ENCODE measurements at places on chromosomes 13 and 19. TPM values are rescaled to one million over a fixed set of nuclear protein-coding genes. Genes with fewer than 3 reads are reported as not detected.

Gene FBN3
- total RNA-seq = under 0.01 TPM

Gene VPS36
- 11.1 TPM for total RNA-seq

GRCh38 chr13:28792992-28793391 is 27.1 kb upstream of the MTUS2 start:
- no peaks in the 10 kb centered on the region for H3K36me3 ChIP-seq
- H3K27ac ChIP-seq = no peak overlapping the region
- H3K4me1 ChIP-seq = peaks cover 4% of the 10 kb centered on the region
- no peak for DNase-seq
- peaks cover 54% of the 10 kb centered on the region for H3K27me3 ChIP-seq
- H3K4me3 ChIP-seq = no peak overlapping the region

DNA sequence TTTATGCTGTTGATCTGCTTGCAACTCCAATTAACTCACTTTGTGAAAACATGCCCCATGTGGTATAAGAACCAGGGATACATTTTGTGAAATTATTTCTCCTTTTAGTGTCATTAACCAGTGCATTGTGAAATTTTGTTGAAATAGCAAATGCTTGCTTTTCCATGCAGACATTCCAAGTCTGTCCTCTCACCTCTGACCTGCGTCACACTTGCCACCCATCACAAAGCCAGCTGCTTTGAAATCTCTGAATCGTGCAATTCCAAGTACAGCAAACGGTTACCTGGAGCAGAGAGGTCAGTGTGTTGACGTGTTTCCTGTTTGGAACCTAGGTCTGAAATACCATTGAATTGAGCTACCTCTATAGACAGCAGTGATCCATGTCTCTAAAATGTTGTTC is 4.9 kb upstream of the SLC25A15 start:
- no peak for DNase-seq
- H3K27ac ChIP-seq = no peak overlapping the region
- no peaks in the 10 kb centered on the region for H3K36me3 ChIP-seq
- no peaks in the 10 kb centered on the region for H3K27me3 ChIP-seq
- H3K4me1 ChIP-seq = no peaks in the 10 kb centered on the region

DNA sequence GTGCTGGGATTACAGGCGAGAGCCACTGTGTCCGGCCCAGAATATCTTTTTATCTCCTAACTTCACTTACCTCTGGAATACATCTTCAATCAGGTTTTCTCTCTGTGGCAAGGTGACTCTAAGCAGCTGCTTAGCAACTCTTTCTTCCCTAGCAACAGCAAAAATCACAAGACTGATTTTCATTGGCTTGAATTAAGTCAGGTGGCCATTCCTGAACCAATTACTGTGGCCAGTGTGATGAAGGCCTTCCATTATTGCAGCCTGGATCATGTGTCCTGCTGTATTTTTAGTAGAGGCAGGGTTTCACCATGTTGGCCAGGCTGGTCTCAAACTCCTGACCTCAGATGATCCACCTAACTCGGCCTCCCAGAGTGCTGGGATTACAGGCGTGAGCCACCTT is 9.0 kb upstream of the LTBP4 start:
- H3K4me3 ChIP-seq = no peak overlapping the region
- H3K4me1 ChIP-seq = peaks cover 4% of the 10 kb centered on the region
- no peaks in the 10 kb centered on the region for H3K36me3 ChIP-seq
- peak; percentile 64 for DNase-seq

DNA sequence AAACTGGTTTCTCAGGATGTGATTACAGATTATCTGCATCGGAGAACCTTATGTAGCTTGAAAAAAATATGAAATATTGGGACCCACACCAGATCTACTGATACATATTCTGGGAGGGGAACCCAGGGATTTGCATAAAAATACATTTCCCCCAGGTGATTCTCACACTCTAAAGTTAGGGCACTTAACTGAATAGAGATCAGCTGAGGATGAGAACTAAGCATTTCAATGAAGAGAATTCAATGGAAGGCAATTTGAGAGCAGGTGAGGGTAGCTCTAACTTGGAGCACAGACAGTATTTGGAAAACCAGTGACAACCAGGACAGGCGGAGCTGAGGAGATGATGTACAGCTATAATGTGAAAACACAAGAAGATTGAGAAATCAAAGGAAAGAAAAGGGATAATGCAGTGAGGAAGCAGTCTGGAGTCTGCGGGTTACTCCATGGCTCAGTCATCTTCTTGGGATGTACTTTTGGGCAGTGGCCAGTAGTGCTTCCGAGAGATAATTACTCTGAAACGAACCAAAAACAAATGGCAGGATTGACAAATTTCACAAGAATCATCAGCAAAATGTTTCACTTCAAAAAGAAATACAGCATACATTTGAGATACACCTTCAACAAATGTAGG is 6.1 kb upstream of the OXGR1 start:
- H3K36me3 ChIP-seq = no peaks in the 10 kb centered on the region
- no peak for DNase-seq
- no peak overlapping the region for H3K4me3 ChIP-seq
- no peak overlapping the region for H3K27ac ChIP-seq

DNA sequence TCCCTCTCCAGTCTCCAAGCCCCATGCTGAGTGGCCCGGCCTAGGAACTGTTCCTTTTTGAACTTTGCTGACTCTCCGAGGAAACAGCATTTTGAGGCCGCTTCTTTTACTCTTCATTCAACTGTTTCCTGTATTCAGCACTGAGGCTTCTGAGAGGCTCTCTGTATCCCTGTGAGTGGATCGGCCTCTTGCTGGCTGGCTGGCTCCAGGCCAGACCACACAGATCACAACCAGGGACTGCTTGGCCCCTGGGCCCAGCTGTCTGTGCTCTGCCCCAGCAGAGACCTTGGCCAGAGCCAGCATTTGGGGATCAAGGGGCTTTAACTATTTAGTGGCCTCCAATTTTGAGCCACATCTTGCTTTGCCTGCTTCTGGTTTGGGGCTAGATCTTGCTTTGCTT is 75.6 kb upstream of the KL start:
- H3K4me1 ChIP-seq = no peaks in the 10 kb centered on the region
- DNase-seq = no peak
- H3K4me3 ChIP-seq = no peak overlapping the region
- H3K27me3 ChIP-seq = no peaks in the 10 kb centered on the region
- H3K27ac ChIP-seq = no peak overlapping the region

DNA sequence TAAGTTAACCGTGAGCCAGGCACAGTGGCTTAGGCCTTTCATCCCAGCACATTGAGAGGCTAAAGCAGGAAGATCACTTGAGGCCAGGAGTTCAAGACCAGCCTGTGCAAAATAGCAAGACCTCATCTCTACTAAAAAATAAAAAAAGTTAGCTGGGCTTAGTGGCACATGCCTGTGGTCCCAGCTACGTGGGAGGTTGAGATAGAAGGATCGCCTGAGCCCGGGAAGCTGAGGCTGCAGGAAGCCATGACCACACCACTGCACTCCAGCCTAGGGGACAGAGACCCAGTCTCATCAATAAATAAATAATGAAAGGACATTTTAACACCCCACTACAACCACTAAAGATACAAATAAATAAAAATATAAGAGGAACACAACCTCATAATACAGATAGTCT is 21.6 kb downstream of the LSM14A start:
- no peak for DNase-seq
- H3K4me3 ChIP-seq = no peak overlapping the region
- no peaks in the 10 kb centered on the region for H3K4me1 ChIP-seq
- no peaks in the 10 kb centered on the region for H3K27me3 ChIP-seq

DNA sequence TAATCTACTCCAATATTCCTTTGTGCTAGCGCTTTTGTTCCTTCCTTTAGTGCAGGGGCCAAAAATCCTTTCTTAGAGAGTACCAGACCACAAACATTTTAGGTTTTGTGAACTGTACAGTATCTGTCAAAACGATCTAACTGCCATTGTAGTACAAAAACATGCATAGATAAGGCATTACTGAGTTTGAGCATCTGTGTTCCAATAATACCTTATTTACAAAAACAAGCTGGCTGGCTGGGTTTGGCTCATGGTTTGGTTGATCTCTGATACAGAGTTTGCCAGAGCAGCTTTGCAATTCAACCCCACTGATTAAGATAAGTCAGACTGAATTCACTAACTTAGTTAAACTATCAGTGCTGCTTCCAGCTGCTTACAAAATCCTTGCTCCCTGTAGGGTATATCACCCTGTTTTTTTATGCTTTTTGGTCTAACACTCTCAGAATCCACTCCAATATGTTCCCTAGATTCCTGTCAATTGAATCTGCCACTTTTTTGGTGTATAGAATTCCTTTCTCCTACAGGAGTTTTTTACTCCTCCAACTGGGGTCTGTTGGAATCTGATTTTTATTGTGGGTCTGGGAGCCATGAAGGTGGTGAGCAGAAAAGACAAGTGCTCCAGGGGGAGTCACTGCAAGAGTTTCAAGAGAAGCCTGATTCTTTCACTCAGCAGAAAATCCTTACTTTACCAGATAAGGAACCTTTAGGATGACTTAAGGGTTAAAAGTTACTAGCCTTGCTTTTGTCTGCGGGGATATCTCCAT is 1399.4 kb downstream of the EFNB2 start:
- H3K4me3 ChIP-seq = no peak overlapping the region
- no peak for DNase-seq
- H3K4me1 ChIP-seq = no peaks in the 10 kb centered on the region
- no peaks in the 10 kb centered on the region for H3K36me3 ChIP-seq
- no peak overlapping the region for H3K27ac ChIP-seq

DNA sequence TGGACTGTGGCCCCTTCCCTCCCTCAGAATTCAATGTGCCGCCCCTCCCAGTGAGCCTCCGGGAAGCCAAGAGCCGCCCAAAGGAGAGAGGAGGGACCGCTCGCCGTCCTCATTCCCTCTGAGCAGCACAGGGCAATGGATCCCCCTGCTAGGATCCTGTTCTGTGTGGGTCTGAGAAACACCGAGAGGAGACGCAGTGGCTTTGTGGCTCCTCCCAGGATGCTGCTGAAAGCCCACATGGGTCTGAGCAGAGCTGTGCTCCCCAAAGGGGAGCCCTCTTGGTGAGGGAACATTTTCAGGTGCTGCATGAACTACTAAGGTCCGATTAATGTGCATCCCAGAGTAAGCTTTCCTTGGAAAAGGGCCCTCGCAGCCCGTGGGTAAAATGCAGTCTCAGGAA is 30.4 kb downstream of the DHRS12 start:
- no peak overlapping the region for H3K27ac ChIP-seq
- no peaks in the 10 kb centered on the region for H3K27me3 ChIP-seq

DNA sequence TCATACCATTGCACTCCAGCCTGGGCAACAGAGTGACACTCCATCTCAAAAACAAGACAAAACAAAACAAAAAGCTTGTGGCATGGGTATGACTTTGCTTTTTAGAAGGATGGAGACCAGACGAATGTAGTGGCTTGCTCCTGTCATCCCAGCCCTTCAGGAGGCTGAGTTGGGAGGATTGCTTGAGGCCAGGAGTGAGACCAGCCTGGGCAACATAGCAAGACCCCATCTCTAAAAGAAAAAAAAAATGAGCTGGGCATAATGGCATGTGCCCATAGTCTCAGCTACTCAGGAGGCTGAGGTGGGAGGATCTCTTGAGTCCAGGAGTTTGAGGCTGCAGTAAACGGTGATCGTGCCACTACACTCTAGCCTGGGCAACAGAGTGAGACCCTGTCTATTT is 16.4 kb upstream of the SELENOW start:
- H3K4me3 ChIP-seq = no peak overlapping the region
- no peaks in the 10 kb centered on the region for H3K4me1 ChIP-seq
- no peak for DNase-seq
- H3K27me3 ChIP-seq = no peaks in the 10 kb centered on the region

Gene ZNF132
- total RNA-seq = not detected

- no peaks in the 10 kb centered on the region for H3K36me3 ChIP-seq
- no peak overlapping the region for H3K27ac ChIP-seq
- H3K4me1 ChIP-seq = no peaks in the 10 kb centered on the region
Observed at GRCh38 chr13:30355384-30355699, 48.0 kb upstream of the KATNAL1 start.

DNA sequence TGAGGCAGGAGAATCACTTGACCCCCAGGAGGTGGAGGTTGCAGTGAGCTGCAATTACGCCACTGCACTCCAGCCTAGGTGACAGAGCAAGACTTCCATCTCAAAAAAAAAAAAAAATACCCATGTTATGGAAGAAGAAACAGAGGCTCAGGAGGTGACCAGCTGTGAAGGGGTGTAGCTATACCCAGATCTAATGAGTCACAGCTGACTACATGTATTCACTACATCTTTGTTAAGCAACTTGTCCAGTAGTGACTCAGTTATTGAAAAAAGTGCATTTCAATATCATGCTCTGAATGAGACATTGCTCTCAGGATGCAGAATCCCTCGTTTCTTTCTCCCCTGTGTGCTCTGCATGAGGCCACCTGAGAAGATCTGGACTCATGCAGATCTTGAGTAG is 16.1 kb upstream of the SPART start:
- peak; percentile 64 for DNase-seq
- H3K27me3 ChIP-seq = no peaks in the 10 kb centered on the region
- no peaks in the 10 kb centered on the region for H3K4me1 ChIP-seq

GRCh38 chr13:40813667-40814454 is 24.4 kb downstream of the SLC25A15 start:
- H3K36me3 ChIP-seq = no peaks in the 10 kb centered on the region
- H3K4me1 ChIP-seq = peaks cover 3% of the 10 kb centered on the region
- H3K4me3 ChIP-seq = no peak overlapping the region
- no peak overlapping the region for H3K27ac ChIP-seq
- H3K27me3 ChIP-seq = no peaks in the 10 kb centered on the region

GRCh38 chr13:39364947-39365468 is 238.0 kb downstream of the LHFPL6 start:
- H3K4me1 ChIP-seq = peaks cover 3% of the 10 kb centered on the region
- no peak overlapping the region for H3K27ac ChIP-seq
- peak; percentile 42 for DNase-seq
- H3K36me3 ChIP-seq = no peaks in the 10 kb centered on the region
- no peaks in the 10 kb centered on the region for H3K27me3 ChIP-seq
- no peak overlapping the region for H3K4me3 ChIP-seq

Gene ZNF728
- not detected for total RNA-seq

DNA sequence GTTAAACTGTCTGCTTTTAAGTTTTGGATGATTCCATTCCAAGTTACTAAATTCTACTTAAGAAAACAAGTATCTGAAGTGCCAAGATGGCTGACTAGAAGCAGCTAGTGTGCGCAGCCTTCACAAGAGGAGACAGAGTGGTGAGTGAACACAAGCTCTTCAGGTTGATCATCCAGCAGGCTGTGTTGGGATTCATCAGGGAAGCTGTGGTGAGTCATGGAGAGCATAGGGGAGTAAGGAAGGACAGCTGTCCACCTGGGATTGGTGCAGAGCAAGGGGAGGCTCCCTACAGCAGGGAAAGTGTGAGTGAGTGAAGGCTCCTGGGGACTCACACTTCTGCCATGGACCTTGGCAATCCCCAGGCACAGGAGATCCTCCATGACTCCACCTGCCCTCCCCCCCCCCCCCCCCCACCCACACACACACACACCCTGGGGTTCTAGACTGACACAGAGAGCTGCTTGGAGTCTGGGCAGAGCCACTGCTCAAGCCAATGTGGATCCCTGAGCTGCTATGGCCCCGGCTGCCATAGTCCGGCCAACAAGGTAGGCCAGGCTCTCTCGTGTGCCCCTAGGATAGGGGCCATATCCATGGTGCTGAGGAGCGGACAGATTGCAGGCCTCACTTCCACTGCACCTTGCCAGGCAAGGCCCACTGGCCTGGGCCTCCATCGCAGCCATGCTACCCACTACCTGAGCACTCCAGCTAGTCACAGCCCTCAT is 23.5 kb downstream of the SLC25A15 start:
- DNase-seq = peak; percentile 57
- no peak overlapping the region for H3K4me3 ChIP-seq
- H3K36me3 ChIP-seq = no peaks in the 10 kb centered on the region
- no peaks in the 10 kb centered on the region for H3K27me3 ChIP-seq
- peaks cover 3% of the 10 kb centered on the region for H3K4me1 ChIP-seq
